ENCODE measurements at places on chromosomes 11 and 22.

DNA sequence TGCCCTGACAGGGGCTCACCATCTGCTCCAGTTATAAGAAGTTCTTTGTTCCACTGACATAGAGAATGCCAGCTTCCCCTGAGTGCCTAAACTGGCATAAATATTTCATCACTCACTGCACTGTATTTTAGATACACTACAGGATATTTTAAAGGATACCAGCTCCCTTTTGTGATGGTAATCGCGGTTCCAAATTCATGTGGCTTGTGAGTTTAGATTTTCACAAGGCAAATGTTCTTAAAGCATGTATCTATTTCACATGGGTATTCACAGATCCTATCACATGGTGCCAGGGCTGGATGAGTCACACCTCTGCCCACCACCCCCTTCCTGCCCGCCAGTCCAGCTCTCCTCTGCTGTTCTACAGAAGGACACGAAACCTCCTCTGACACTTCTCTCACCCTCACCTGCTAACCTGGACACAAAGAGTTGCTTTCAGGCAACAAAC is 105.5 kb downstream of the KCNC1 start:
- DNase-seq: no peak

DNA sequence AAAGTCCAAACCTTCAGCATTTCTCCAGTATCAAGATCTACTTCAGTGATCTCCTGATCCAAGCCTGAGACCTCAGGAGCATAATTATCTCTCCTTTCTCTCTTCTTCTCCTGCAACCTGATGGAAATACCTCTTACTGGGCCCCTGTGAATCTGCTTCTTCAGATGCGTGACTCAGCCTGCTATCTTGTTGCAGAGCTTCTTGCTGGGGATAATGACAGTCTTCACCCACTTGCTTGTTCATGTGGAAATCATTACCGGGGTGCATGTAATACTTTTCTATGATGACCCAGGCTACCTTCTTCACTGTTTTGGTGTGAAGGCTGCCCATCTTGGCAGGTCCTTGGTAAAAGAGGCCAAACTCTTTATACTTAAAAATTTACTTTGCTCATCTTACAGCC is 140.0 kb upstream of the POU2AF2 start:
- no peak for DNase-seq

DNA sequence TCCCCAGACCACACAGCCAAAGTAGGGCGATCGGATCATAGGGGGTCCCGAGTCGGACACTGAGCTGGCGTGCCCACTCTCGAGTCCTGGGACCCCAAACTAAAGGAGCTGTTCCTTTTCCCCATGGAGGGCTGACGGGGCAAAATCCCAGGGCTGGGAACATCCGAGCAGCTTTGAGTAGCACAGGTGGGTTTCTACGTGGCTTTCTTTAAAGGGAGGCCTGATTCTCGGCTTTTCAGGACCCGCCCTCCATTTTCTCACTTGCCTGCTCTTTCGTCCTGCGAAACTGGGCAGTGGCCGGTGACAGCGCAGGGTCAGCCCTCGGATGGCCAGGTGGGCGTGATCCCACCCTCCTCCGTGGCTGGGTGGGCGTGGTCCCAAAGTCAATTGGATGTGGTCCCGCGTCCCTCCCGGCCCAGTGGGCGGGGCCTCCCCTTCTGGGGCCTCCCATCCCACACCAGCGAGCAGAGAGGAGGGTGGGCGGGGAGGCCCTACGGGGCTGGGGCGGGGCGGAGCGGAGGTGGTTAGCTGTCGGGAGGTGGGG is 17.5 kb upstream of the TXNRD2 start:
- no peak for DNase-seq

- DNase-seq: no peak
Measured at GRCh38 chr22:31629741-31630184, 32.3 kb downstream of the PISD start.

DNA sequence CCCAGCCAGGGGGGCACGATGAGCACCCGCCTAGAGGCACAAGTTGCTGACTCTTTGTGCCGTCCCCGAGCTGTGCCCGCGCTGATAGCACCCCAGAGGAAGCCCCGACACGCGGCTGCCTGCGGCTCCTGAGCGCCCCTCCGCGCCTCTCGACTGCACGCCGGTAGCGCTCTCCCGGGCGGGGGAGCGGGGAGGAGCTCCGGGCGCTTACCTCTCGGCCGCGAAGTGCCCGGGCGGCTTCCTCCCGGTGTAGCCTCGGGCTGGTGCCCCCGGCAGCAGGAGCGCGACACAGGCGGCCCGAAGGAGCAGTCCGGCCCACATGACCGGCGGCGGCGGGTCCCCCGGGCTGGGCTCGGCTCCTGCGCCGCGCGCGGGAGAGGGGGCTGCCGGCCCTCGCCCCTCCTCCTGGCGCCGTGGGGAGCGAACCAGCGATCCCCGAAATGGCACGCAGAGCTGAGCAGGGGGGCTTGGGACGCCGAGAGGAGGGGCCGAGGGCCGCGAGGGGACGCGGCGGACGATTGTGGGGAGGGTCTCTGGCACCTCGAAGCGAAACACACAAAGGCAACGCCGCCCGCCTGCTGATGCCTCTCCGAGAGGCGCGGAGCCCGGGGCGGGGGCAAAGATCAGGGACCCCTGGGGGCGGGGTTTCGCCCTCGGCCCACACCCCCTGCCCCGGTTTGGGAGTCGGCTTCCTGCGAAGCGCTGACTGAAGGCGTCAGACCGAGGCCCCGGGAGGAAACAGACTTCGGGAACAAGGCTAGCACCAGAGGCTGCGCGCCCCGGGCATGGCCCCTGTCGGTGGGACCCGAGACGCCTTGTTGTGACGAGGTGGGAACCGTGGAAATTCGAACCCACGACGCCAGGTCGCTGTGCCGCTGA is at the start of gene VWCE:
TSS of gene VWCE (minus strand) at position 600 of the 879 bp plus-strand sequence. CDS start at position 321, 279 bp downstream.
- DNase-seq: peak; percentile 43

GRCh38 chr11:104385884-104386283 is 221.9 kb upstream of the PDGFD start:
- no peak for DNase-seq

GRCh38 chr11:37695283-37695682 is 1097.2 kb upstream of the RAG2 start:
- DNase-seq: no peak

GRCh38 chr22:48320048-48320682 is 1507.5 kb downstream of the BRD1 start:
- DNase-seq: no peak

DNA sequence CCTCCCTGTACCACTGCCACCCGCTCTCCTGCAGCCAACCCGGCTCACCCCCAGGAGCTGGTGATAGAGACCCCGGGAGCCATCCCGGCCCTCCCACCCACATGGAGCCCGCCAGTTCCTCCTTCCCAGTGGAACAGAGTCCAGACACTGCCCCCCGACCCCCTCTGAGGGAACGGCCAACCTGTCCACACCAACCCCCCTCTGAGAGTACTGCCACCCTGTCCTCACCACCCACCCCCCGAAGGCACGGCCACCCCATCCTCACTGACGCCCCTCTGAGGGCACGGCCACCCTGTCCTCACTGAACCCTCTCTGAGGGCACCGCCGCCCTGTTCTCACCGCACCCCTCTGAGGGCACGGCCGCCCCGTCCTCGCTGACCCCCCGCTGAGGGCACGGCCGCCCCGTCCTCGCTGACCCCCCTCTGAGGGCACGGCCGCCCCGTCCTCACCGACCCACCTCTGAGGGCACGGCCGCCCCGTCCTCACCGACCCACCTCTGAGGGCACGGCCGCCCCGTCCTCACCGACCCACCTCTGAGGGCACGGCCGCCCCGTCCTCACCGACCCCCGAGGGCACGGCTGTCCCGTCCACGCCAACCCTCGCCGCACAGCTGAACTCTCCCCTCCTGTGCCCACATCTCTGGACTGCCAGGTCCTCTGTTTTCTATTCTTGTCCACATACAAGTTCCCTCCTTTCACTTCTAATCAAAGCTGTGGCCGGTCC is 18.0 kb downstream of the TOLLIP start:
- DNase-seq: no peak

DNA sequence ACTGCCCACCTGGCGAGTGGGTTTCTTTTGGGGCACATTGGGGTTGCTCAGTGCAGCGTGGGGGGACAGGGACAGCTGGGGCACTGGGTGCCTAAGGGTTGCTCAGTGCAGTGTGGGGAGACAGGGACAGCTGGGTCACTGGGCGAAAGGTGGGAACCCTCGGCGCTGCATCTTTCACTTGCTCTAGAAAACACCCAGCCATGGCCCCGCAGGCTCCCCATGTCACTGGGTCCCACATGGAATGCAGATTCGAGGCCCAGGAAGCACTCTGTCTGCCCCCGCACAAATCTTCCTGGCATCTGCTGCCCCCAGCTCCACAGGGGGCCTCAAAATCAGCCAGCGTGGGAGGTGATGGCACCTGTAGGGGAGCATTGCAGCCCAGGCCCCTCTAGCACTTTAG is 229.3 kb downstream of the BRD1 start:
- DNase-seq: no peak

- DNase-seq: no peak
Measured at GRCh38 chr11:43644621-43645299, 35.8 kb upstream of the HSD17B12 start.

- DNase-seq: no peak
Measured at GRCh38 chr22:41781507-41781906, 19.0 kb upstream of the CCDC134 start.

GRCh38 chr11:9535189-9535781 is 38.2 kb upstream of the WEE1 start:
- DNase-seq: peak; percentile 27

- no peak for DNase-seq
Measured at GRCh38 chr11:118886681-118887111, 3.0 kb downstream of the CXCR5 start.

DNA sequence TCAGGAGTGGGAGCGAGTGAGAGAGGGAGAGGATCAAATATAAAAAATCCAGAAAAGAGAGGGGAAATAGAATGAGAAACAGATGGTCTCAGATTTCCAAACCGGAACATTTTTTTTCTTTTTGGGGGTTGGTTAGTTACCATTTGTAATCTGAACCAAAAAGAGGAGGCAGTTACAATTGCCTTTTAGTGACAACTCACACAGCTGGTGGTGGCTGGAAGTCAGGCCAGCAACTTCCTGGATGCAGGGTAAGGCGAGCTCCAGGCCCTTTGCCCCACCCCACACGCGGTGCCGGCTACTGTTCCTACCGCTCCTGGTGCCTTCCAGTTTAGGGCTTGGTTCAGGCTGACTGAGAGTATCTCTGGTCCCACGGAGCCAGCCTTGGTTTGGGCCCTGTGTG is 21.0 kb upstream of the UBASH3B start:
- no peak for DNase-seq

GRCh38 chr11:86671531-86672006 is 847 bp downstream of the ME3 start:
- DNase-seq: peak; percentile 21

DNA sequence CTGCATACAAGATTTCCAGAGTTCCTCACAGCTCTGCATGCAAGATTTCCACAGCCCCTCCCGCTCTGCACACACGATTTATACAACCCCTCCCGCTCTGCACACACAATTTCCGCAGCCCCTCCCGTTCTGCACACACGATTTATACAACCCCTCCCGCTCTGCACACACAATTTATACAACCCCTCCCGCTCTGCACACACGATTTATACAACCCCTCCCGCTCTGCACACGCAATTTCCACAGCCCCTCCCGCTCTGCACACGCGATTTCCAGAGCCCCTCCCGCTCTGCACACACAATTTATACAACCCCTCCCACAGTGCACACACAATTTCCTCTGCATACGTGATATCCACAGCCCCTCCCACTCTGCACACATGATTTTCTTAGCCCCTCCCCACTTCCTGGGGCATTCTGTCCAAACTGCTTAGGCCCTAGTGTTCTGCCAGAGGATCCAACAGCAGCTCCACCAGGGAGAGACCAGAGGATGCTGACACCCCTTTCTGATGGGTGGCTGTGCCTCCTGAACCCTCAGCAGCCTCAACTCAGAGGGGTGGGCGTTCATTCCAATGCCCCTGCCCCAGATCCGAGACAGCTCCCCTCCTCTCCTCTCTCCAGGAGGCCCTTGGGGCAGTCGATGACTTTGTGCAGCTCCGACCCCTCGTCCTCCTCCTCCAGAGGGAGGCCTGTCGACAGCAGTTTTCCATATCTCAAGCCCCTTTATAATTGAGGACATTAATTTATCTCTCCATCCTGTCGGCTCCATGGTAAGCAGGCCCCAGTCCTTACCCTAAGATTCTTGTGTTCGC is 671.7 kb downstream of the BRD1 start:
- DNase-seq: no peak

DNA sequence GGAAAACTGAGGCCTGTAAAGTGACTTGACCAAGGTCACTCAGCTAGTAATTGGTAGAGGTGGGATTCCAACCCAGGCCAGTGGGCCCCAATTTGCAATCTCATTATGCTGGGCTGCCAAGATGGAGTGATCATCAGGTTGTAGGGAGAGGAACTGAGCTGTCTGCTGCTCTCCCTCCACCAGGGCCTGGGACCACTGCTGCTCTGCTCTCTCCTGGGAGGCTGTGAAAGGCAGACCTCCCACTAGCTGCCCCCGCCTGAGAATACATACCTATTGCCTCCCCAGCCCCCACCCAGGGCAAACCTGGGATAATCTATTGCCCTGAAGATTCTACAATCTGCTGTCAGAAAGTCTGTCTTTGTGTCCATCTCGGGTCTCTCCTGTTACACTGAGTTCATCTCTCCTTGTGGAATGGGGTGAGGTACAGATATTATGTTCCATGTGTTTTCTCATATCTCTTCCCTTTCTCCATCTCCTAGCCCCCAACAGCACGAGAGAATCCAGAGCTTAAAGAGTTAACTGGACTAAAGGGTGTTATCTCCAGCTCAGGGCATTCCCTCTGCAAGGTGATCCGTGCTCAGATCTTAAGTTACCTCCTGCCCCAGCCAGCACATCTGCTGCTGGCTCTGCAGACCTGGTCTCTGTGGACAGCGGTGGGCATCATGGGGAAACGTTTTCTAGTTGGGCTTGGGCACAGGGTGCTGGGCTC is 5.6 kb downstream of the NECTIN1 start:
- DNase-seq: no peak

- no peak for DNase-seq
Measured at GRCh38 chr11:32529994-32530588, 53.5 kb upstream of the EIF3M start.

DNA sequence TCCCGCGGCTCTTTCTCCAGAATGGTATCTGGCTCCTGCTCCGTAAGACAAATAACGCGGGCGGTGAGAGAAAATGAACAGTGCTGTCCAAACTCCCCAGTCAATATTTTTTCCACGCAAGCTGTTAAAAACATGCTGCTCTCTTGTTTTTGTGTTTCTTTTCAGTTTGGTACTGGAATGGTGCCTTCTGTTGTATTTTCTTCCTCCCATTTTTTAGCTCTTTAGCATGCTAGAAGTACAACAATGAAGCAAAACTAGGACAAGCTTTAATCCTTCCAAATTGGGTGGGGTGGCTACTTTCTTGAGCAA is 599 bp upstream of the PPP2R1B start:
- no peak for DNase-seq

GRCh38 chr11:36048496-36049247 is 104.8 kb downstream of the LDLRAD3 start:
- no peak for DNase-seq

GRCh38 chr11:37571246-37571645 is 973.2 kb upstream of the RAG2 start:
- DNase-seq: no peak

- DNase-seq: no peak
Measured at GRCh38 chr22:41564563-41564962, 3.8 kb downstream of the CSDC2 start.
